ENCODE measurements at places on chromosomes 12 and 14. TPM values are rescaled to one million over a fixed set of nuclear protein-coding genes. Genes with fewer than 3 reads are reported as not detected.

VEZT gene
- total RNA-seq: 103 TPM

ARHGEF40 gene
- total RNA-seq: 41.2 TPM

ATF7 gene
- 58.3 TPM for total RNA-seq

TBX3 gene
- total RNA-seq: 251 TPM

JAG2 gene
- 42.2 TPM for total RNA-seq

RASAL1 gene
- 1.6 TPM for total RNA-seq

RNASE7 gene
- 0.94 TPM for total RNA-seq

DNA sequence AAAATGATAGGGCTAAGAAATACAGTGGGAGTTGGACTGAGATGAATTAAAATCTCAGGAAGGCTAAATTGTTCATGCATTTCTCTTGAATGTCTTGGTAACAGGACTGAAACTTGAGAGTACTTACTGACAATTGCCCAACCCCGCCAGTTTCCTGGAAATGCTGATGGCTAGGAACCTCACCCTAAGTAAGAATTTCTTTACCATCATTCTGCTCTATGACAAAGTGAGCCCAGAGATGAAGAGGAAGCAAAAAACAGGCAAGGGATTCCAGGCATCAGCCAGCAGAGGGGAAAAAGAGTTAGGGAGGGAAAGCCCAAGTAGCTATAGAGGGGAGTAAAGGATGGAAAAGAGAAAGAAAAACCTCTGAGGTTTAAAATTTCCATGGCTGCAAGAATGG is 397.7 kb downstream of the MDGA2 start:
- DNase-seq: no peak

GRCh38 chr12:33988197-33988805 is 34.0 kb upstream of the ALG10 start:
- no peak for DNase-seq

DNA sequence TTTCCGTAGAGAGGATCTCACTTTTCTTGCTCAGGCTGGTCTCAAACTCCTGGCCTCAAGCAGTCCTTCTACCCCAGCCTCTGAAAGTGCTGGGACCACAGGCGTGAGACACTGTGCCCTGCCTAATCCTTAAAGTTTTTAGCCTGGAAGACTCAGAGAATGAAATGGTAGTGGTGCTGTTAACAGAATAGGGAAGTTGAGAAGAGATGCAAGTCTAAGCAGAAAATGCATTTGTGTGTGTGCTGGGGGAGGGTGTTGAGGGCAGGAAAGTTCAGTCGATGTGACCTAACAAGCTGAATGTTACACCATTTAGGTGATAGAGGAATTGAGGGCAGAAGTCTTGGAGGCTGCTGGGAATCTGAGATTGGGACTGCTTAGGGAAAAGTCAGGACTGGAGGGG is 6.9 kb upstream of the TUBA1A start:
- DNase-seq: no peak

DNA sequence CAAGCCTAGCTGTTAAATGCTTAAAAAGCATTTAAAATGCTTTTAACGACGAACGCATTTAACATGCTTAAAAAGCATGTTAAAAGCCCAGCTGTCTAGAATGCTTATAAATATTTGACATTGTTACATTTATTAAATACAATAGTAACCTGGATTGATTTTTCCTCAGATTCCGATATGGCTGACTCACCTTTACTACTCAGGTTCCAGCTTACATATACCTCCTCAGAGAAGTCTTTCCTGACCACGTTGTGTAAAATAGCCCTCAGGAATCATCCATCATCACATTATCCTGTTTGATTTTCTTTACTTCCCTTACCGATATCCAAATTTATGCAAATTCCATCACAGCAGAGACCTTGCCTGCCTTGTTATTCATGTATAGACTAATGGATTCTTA is 51.4 kb downstream of the SLC41A2 start:
- no peak for DNase-seq

DNA sequence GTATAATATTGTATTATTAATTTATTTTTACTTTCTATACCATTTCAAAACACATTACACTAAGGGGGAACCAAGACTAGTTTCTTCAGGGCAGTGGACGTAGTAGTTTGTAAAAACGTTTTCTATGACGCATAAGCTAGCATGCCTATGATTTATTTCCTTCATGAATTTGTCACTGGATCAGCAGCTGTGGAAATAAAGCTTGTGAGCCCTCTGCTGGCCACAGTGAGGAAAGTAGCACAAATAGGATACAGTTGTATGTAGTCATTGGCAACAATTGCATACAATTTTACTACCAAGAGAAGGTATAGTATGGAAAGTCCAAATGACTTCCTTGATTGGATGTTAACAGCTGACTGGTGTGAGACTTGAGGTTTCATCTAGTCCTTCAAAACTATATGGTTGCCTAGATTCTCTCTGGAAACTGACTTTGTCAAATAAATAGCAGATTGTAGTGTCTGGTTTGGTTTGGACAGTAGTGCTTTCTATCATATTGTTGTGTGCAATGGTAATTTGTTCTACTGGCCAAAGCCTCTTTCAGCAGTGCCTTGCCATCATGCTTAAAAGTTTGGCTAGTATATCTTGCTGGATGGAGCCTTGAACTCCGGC is 24.3 kb upstream of the PLEKHD1 start:
- DNase-seq: peak; percentile 60

GRCh38 chr12:88063375-88063774 is 34.2 kb upstream of the C12orf50 start:
- DNase-seq: no peak

GRCh38 chr14:76121089-76121748 is 30.5 kb upstream of the GPATCH2L start:
- no peak for DNase-seq

- DNase-seq: no peak
Observed at GRCh38 chr12:93226361-93226760, 151.4 kb upstream of the NUDT4 start.

DNA sequence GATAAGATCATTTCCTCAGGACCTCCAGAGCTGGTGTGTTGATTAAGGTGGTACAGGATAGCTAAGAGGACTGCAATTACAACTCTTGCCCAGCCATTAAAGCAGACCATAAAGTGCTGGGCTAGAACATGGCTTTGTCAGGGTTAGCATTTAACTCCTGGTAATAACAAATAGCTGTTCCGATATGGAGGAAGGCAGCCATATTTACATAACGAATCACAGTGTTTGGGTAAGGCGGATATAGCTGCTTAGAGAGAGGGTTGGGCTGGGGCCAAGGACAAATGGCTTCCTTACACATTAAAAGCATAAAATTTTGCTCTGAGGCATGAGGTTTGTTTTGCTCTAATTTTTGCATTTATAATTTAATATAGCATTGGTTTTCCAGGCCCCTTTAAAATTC is 297.7 kb upstream of the DDHD1 start:
- no peak for DNase-seq

- no peak for DNase-seq
Observed at GRCh38 chr12:76588881-76589565, 29.5 kb upstream of the OSBPL8 start.

DNA sequence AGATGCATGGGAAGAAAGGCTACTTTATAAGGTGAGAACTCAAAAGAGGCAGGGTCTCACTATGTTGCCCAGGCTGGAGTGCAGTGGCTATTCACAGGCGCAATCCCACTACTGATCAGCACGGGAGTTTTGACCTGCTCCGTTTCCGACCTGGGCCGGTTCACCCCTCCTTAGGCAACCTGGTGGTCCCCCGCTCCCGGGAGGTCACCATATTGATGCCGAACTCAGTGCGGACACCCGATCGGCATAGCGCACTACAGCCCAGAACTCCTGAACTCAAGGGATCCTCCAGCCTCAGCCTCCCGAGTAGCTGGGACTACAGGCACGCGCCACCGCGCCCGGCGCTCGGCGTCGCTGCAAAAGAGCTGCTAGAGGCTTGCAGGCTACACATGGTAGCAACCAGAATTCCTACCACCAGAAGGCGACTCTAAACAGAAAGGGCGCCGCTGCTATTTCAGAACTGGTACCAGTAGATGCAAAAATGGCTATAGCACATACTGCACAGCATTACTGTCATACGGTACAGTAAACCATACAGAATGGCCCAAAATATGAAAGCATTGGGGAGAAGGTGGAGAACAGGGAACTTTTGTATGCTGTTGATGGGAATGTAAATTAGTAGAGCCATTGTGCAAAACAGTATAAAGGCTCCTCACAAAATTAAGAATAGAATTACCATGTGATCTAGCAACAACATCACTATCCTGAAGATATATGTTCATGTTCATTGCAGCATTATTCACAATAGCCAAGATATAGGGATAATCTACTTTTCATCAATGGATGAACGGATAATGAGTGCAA is 1.2 kb upstream of the NEMF start:
- DNase-seq: peak; percentile 75

DNA sequence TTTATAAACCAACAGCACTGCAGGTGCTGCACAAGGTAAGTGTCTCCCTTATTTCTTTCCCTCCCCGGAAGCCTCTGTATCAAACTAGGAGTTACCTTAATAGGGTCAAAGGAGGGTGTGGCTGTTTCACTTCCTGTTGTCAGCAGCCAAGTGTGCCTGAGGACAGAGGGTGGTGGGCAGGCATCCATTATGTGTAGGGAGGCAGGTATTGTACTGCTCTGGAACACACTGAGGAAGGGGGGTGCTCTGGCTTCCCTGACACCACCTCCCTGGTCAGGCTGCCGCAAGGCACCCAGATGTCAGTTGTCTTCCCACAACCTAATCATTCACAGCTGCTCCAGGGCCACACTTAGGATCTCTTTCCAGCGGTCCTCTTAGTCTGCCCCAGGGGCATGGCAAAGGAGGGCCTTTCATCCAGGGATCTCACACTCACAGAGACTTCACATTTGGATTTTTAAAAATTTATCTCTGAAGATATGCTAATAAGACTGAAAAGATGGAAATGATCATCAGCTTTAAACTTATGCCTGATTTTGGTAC is 132.0 kb upstream of the ARHGAP5 start:
- DNase-seq: no peak

- DNase-seq: no peak
Observed at GRCh38 chr12:54701940-54702592, 53.9 kb upstream of the DCD start.

DNA sequence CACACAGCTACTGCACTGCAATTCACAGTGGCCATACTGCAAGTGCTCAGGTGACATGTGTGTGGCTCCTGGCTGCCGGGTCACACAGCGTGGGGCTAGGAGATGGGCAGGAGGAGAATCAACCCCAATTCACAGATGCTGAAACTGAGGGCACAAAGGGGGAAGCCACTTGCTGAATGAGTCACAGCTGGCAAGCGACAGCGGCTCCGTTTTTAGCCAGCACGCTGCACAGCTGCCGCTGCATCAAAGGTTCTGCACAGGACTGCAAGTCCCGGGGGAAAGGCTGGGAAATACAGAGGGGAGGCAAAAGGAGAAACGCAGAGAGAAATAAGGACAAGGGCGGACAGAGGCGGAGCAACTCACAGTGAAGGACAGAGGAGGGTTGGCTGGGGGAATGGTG is 57.9 kb downstream of the KDM2B start:
- no peak for DNase-seq

- DNase-seq: peak; percentile 81
Observed at GRCh38 chr14:92726135-92726932, 22.1 kb downstream of the LGMN start.

DNA sequence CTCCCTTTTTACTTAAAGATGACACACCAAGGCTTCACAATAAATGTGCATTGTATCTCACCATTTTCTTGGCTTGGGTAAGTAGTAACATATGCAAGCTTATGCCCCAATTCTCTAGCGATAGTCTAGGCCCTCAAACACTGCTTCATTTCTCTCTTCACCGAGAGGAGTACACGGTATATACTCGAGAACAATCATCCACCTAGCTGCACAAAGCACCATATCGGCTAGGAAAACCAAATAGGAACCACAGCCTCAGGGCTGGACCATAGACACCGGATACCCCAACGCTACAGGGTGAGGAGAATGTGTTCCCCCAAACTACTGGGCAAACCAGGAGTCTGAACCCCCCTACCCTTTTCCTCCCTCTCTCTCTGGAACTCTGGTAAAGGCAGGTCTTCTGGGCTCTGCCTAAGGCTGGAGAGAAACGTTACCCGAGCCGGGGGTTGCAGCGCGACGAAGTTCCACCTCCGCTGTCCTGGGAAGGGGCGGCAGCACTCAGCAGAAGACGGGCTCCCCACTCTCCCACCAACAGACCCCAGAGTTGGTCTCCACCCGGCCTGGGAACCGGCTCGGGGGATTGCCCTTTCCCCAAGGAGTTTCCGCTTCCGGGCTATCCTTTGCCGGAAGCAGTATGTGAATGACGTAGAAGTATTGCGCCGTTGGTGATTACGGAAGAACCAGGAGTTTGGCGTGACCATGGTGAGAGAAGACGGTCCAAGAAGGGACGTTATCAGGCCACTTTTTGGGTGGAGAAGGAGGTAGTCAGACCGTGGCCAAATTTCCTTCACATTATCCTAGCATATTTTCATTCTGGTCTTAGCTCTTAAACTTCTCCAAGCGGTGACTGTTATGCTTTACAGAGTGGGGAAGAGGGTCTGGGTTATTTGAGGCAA is at the start of the genes AREL1 and FCF1:
AREL1 (minus strand) TSS at position 582 of the 896 bp plus-strand sequence. CDS start 27,465 bp downstream, outside the sequence.
FCF1 (plus strand) TSS at position 646 of the 896 bp plus-strand sequence; CDS start at position 700, 54 bp downstream.
- peak; percentile 87 for DNase-seq

DNA sequence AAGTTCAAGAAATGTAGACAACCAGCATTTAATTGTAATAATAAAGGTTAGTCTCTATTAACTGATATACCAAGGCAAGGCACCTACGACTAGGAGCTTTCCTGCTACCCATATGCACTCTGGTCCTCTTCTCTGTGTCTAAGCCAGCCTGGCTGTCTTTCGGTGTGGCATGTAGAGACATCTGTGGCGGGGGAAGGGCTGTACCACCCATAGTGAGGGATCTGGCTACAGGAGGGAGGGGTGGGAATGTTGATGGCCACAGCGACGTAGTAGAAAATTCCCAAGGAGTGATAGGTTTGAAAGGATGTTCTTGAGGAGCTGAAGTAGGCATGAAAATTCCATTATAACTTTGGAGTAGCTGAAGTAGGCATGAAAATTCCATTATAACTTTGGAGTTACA is 344.2 kb downstream of the ATP23 start:
- no peak for DNase-seq

DNA sequence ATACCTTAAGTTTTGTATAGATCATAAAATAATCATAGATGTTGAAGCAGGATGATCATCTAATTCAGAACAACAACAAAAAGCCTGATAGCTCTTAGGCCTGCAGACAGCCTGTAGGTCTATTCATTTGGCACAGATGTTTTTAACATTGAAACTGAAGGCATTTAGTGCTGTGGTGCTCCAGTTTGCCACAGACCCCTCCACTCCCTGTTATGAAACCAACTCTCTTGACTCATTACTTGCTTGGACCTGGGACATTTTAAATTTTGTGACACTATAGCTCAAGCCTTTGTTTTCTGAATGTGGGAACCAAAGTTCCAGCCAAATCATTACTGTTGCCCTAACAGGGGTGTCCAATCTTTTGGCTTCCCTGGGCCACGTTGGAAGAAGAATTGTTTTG is 9.1 kb downstream of the PRKCH start:
- DNase-seq: no peak

DNA sequence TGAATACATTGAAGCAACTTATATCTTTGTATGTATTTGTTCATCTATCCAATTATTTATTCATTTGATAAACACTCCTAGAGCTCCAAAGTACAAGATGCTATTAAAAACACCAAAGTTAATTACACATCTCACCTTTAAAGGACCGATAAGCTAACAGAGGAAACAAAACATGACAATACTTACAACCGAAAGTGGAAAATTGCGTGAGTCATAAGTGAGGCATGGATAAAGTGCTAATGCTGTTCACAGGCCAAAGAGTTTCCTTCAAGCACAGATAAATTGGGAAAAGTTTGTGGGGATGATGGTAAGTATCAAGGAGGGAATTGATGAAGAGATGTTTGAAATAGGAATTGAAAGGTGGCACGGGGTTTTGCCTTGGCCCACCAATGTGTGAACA is 172.8 kb upstream of the KITLG start:
- DNase-seq: no peak

Data from ureter (tissue), 1 donor.